ENCODE measurements at places on chromosomes 5 and 9.
A peak's percentile ranks its signal among the peaks of the same experiment; 100 is the strongest.

- peak; percentile 91 for DNase-seq
Observed at GRCh38 chr9:136363106-136363948, at the start of gene DNLZ. TSS of gene DNLZ (minus strand) at chr9:136363744. CDS start at chr9:136363714, 30 bp downstream.

DNA sequence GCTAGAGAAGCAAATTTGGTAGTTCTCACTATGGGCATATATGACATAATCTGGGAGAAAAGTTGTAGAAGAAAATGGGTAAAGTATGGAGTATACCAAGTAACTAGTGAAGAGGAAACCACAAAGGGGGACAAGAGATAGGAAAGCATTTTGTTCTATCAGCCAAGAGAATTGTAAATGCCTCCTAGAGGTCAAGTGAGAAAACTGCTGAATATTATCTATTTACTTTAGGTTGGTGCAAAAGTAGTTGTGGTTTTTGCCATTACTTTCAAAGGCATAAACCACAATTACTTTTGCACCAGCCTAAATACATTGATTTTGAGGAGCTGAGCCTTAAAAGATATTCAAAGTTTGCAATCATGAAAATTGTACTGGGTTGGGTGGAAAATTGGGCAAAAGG, 126.7 kb upstream of the GRHPR start:
- DNase-seq = no peak

GRCh38 chr5:79229357-79230174, 6.4 kb upstream of the JMY start:
- DNase-seq = no peak

GRCh38 chr9:126833710-126834345, 26.6 kb upstream of the ZBTB34 start:
- no peak for DNase-seq

GRCh38 chr5:86070719-86071118, 547.0 kb upstream of the COX7C start:
- no peak for DNase-seq

DNA sequence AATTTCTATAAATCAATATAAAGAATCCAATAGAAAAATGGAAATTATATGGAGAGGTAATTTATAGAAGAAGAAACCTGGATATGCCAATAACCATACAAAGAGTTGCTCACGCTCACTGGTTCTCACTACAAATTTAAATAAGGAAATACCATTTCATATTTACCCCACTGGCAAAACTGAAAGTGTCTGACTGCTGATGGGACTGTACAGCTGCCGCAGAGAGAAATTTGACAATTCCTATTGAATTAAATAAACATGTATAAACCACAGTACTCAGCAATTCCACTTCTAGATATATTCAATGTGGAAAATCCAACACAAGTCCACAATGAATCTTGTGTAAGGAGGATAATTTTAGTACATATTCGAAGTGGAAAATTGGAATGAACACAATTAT, 830.4 kb upstream of the GRAMD2B start:
- no peak for DNase-seq

- DNase-seq = no peak
Observed at GRCh38 chr9:126058011-126058531, 268.6 kb upstream of the MVB12B start.

DNA sequence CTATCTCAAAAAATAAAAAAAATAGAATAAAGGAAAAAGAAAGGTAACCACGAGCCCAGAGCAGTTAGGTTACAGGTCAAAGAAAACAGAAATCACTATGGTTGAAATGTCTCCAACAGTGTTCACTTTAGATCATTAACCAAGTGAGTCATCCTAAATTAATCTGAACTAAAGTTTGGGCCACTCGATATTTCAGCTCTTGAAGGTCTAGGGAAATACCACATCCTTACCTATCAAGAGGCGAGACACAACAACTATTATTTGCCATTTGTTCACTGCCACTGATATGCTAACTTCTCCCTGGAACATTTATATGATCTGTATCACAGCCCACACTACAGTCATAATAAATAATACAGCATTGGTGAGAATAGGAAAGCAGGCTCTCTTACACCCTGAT, 111.3 kb upstream of the NR5A1 start:
- no peak for DNase-seq

GRCh38 chr5:122083535-122083934, 5.5 kb upstream of the LOX start:
- DNase-seq = no peak

- no peak for DNase-seq
Observed at GRCh38 chr5:5318426-5319190, 103.9 kb upstream of the ICE1 start.

GRCh38 chr9:92974761-92975755, 27.7 kb downstream of the FGD3 start:
- DNase-seq = no peak

GRCh38 chr5:107704681-107705401, 34.1 kb upstream of the EFNA5 start:
- no peak for DNase-seq

DNA sequence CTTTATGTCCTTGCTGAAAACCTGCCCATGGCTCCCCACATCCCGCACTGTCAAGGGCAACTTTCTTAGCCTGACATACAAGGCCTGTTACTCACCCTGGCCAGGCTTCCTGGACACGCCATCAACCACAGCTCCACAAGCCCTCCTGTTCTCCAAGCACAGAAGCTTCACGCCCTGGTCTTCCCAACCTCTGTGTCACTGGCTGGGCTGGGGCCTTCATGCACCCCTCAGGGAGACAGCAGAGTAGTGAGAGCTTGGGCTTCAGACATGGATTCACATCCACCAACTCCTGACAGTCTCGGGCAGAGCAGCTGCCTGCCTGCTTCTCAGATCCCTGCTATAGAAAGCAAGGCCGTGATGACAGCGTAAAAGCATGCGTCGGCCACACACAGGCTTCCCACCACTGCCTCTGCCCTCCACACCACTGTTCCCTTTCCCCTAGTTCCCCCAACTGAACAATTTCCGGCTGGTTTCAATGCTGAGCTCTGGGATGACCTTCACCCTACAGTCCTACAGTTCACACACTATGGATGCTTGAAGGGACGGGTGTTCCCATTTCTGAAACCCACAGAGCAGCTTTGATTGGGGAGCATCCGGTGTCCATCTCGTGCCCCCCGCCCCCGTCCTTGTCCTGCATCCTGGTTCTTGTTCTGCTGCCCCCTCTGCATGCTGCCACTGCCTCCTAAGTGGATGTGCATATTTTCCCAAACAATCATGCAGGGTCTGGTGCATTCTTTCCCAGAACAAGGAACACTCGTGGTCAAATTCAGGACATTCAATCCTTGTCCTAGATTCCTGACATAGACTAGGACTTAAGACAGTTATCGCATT, 33.4 kb upstream of the ADAMTS2 start:
- no peak for DNase-seq

GRCh38 chr9:90287567-90288274, 354.9 kb downstream of the DIRAS2 start:
- no peak for DNase-seq

GRCh38 chr5:128636361-128636760, 98.3 kb upstream of the FBN2 start:
- no peak for DNase-seq
